ENCODE measurements at places on chromosomes 5 and 9.

DNA sequence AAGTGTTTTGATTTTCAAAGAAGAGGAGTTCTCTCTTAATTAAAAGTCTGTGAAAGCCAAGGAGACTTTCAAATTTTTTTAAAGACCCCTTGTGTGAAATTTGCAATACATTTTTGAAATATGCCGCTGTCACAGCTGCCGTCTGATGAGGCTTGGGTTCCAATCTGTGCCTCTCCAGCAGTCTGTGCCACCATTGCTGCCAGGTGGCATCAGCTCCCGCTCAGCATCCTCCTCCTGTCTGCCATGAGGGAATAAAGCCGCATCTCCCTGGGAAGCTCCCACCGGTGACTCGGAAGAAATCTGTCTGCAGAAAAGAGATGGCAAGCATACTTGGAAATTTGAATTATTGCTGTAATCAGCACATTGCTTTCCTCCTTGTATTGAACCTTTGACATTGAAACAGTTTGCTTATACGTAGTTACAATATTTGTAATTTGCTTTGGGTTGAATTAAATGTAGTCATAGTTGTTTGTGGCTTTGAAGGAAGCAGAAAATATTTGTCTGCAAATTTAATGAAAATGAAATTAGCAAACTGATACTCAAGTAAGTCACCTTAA, 145.7 kb upstream of the SNX2 start:
- DNase-seq = no peak

- no peak for DNase-seq
Observed at GRCh38 chr5:150642567-150642927, 2.1 kb downstream of the SYNPO start.

DNA sequence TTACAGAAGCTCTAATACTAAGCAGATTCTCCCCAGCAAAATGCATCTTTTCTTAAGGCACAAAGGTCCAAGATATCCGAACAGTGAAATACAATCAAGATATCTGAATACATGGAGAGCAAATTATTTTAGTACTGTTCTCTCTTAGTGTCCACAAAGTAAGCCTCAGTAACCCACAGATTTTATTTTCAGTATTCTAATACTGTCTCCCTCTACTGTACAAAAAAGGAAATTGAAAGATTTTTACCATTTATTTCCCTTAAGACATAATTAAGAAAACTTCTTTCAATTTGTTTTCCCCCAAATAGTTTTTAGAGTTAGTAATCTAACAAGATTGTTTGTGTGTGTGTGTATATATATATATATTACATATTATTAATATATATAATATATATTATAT, 24.7 kb upstream of the NOL6 start:
- no peak for DNase-seq

DNA sequence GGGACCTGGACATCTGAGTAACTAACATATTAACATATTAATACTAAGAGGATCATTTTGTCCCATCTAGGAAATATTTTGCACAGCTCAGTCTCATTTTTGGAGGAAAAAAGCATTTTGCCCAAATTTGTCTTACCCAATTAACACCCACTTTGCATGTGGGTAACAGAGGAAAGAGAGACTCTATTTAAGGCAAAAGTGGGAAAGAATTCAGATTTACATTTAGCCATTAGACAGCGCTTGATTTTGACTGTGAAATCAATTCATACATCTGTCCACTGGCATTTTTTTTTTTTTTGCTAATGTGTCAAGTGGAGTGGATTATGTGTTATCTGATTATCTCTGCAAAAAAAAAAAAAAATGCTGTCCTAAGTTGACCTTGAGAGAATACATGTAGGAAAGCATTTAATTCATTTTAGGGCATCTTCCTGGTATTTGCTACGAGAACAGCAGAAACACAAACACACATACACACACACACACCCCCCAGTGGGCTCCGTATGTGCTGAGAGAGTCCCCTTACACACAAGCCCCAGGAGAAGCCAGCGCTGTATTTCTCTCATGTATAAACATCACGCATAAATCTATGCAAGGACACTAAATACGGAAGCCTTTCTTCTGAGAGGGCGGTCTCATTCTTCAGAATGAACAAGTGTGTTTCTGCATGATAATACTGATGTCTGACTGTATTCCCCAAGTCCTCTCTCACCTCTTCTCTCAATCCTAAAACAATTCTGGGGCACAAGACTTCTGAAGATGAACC, 202.0 kb upstream of the KLF9 start:
- no peak for DNase-seq

GRCh38 chr5:127228540-127229184, 61.9 kb upstream of the MEGF10 start:
- DNase-seq = peak; percentile 52

DNA sequence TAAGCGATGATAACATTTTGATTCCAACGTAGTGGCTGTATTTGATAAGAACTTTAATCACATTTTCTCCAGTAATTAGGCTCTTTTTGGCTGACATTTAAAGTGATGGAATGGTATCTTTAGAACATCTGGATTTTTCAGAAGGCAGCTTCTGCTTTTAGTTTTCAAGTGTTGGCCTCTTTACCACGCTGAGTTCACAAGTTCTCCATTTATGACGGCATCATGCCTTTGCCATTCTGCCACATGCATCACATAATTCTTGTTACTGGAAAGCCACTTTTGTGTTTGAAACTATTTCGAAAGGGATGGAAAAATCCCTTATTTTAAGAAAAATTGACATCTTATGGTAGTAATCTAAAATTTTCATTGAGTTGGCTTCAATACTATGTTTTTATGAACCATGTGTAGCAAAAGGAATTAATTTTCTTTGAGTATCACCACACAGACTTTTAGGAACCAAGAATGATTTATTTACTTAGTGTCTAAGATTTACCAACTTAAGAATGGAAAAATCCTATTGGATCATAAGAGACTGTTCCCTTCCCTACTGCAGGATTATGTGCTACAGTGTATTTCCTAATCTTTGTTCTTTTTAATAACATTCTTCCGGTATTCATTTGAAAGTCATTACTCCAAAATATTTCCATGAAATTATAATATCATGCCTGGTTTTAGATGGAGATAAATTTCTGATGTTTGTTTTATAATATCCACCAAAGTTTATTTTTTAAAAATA, 344.2 kb downstream of the ADGRV1 start:
- no peak for DNase-seq

DNA sequence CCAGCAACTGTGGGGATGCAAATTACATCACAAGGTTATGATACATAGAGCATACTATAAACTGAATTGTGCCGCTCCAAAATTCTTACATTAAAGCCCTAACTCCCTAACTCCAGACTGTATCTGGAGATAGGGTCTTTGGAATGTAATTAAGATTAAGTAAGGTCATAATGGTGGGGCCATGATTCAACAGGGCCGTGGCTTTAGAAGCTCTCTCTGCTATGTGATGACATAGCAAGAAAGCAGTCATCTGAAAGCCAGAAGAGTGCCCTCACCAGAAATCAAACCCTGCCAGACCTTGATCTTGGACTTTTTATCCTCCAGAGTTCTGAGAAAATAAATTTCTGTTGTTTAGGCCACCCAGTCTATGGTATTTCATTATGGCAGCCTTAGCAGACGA, 123.9 kb downstream of the FBXL17 start:
- DNase-seq = no peak

DNA sequence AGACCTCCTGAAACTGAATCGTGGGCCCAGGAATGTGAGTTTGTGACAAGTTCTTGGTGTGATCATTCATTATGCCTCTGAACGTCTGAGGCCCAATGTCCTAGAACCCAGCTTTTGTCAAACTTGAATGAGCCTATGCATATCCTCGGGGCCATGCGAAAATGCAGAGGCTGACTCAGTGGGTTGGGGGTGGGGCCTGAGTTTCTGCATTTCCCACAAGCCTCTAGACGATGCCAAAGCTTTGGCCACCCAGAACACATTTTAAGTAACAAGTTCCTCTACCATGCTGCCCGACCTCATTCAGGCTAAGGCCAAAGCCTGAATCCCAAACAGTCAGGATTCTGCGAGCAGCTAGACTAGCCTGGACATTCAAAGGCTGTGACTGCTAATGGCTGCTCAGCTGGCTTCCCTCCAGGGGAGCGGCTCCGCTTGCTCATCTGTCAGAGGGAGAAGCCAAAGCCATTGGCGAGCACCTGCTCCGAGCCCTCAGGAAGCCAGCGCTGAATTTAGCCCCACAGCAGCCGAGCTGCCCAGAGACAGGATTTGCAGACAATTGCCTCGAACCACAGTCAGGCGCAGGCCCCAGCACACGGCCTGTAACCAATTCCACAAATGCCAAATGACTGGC, 177.5 kb downstream of the ZDHHC21 start:
- DNase-seq = no peak

GRCh38 chr9:96158909-96159575, 142.9 kb downstream of the HSD17B3 start:
- DNase-seq = peak; percentile 10

GRCh38 chr9:5958273-5958672, 57.2 kb downstream of the RANBP6 start:
- no peak for DNase-seq

GRCh38 chr5:75667586-75667985, 49.7 kb downstream of the POC5 start:
- no peak for DNase-seq

DNA sequence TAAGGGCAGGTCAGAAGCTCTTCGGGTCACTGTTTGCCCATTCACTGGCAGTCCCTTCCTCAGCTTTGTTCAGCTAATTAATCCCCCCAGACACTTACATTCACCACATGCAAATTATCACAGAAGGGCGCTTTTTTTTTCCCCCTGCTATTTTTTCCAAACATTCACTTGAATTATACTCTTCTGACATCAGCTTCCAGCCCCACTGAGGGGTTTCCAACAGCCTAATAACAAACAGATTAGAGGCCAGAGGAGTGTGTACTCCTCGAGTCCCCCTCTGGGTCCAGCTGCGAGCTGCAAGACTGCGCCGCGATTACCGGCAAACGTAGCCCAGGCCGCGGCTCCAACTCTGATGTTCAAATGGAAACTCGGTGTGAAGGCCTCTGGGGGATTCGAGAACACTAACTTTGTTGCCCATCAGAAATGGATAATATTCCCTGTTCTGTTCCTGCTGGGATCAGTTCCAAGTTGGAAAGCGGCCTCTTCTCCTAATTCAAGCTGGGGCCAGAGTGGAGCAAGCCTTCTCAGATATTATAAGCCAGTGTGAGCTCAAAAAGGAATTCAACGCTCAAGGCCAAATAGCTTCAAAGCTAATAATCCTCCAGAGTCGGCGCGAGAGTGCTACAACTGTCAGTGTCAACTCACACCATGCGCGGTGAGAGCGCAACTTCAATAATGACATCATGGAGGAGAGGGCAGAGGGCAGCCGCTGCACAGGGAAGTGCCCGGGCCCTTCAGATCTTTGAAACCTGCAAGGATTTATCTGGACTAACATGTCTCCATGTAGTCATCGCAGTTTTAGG, 560.8 kb downstream of the BNC2 start:
- DNase-seq = peak; percentile 17

GRCh38 chr5:111070272-111071134, 1.0 kb upstream of the TSLP start:
- peak; percentile 73 for DNase-seq

GRCh38 chr9:122016744-122017143, 76.4 kb downstream of the TTLL11 start:
- no peak for DNase-seq

GRCh38 chr5:74040811-74041491, 415.0 kb downstream of the ARHGEF28 start:
- no peak for DNase-seq

DNA sequence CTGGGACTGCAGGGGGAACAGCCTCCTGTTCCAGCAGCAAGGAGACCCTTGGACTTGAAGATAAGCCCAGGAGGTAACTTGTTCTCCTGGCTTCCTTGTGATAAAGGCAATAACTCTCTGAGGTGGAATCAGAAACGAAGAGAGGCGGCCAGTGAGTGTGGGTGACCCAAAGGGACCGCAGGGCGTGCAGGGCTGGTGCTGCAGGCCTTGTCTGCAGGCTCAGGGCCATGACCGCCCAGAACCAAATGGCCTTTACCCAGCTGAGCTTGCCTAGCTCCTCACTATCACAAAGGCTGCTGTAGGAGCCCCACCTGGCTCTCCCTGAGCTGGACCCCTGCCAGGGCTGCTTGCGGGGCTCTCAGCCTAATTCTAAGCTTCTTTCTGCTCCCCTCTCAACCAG, 72.5 kb downstream of the NDFIP1 start:
- DNase-seq = no peak

GRCh38 chr5:139190125-139190524, 8.0 kb downstream of the SIL1 start:
- no peak for DNase-seq
